ENCODE measurements at places on chromosomes 5 and 9.

DNA sequence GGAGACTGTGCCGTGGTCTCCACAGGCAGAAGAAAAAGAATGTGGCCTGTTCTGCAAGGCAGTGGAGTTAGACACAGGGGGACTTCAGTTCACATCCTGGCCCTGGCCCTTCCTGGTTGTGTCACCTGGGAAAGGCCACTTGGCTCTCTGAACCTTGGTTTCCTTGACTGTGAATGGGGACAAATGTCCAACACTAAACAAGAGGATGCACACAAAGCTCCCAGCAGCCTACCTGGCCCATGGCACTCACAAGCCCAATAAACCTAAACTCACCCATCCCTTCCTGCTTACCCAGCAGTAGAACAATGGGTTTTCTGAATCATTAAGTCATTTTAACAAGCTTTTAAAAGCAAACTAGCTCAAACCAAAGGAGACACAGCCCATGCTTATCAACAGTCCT is 103.9 kb downstream of the FRMD3 start:
- DNase-seq = peak; percentile 47

GRCh38 chr5:174773371-174773770 is 49.0 kb downstream of the MSX2 start:
- no peak for DNase-seq

DNA sequence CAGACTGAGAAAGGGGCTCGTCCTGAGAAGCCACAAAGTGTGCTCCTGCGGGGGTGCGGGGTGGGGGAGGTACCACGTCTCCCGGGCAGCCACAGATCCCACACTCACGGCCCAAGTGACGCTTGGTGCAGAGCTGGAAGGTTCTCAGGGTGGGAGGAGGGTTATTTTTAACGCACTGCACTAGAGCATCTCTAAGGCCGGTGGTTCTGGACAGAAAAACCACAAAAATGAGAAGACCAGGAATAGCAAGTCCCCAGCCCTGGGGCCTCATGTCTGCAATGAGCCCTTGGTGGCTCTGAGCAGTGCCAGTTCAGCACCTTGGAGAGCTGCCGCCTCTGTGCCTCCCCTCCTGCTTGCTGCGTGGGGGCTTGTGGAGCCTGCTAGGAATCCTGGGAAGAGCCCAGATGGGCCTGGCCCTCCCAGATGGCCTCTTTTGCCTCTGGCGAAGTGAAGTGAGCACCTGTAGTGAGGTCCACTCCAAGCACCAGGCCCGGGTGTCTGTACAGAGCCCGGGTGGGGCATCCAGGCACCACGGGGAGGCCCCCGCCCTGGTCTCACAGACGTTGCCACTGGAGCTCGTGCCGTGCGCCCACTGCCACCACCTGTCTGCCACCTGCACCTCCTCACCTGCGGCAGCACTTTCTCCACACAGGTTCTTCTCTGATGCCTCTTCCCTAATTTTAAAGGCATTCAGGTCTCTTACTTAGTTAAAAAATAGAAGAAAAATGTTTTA is 48.9 kb upstream of the CACNA1B start:
- no peak for DNase-seq

GRCh38 chr5:126178521-126178920 is 244.7 kb upstream of the GRAMD2B start:
- no peak for DNase-seq

DNA sequence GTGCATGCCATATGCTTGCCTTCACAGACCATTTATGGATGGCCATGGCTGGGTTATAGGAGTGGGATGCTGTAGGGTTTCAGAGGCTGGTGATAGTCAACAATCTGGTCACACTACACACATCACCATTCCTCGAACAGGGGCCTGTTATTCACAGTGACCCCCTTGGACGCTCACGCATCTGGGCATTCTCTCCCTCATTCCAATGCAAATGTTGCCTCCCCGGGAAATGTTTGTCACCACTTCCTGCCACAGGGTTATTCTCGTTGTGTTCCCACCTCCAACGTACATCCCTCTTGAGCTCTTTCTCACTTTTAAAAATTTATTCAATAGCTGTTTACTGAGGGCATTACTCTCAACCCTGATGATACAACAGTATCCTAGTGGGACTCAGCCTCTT is 135.4 kb downstream of the SCAMP1 start:
- no peak for DNase-seq

DNA sequence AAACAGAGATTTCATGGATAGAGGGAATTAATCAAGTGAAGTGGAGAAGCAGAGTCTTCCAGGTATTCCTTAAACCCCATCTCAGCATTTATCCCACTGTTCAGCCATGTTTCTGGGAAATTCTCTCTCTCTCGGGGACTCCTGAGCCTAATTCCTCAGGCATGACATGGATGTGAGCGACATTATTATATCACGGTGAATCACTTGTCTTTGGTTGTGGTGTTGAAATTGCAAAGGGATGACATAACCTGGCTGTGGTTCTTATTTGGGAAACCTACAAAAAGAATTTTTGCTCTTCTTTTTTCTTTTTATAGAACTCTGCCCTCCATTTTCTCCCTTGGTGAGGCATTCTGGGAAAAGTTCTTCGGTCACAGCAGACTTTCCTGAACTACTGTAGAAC is 457.9 kb upstream of the PTGER4 start:
- DNase-seq = no peak

- DNase-seq = no peak
Measured at GRCh38 chr9:81045658-81046057, 643.7 kb downstream of the TLE1 start.

GRCh38 chr9:125486576-125486975 is 220.4 kb downstream of the MAPKAP1 start:
- DNase-seq = no peak

DNA sequence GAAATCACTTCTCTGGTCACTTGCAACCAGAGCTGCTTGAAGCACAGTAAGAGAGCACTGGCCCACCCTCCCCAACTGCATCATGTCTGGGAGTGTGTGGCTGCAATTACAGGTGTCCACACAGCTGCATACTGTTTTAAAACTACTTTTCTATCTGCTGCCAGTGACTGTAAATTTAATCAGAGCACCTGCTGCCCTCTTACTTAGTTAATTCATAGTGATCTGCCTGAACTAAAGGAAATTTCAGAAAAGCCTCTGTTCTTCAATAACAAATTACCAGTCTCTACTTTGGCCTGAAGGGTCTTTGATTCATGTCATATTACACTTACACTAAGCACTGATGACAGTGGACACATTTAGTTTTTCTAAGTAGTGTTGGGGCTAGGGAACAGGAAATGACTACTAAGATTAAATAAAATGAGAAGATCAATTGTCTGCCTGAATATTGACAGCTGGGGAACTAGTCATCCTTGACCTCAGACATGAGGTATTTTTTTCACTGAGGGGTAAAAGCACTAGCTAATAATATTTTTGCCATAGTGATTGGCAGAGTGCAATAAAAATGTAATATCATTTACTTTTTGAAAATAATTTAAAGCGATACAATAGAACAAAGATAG is 788.9 kb upstream of the GRAMD2B start:
- DNase-seq = no peak

- no peak for DNase-seq
Measured at GRCh38 chr5:74321326-74321725, 319.2 kb downstream of the ENC1 start.

DNA sequence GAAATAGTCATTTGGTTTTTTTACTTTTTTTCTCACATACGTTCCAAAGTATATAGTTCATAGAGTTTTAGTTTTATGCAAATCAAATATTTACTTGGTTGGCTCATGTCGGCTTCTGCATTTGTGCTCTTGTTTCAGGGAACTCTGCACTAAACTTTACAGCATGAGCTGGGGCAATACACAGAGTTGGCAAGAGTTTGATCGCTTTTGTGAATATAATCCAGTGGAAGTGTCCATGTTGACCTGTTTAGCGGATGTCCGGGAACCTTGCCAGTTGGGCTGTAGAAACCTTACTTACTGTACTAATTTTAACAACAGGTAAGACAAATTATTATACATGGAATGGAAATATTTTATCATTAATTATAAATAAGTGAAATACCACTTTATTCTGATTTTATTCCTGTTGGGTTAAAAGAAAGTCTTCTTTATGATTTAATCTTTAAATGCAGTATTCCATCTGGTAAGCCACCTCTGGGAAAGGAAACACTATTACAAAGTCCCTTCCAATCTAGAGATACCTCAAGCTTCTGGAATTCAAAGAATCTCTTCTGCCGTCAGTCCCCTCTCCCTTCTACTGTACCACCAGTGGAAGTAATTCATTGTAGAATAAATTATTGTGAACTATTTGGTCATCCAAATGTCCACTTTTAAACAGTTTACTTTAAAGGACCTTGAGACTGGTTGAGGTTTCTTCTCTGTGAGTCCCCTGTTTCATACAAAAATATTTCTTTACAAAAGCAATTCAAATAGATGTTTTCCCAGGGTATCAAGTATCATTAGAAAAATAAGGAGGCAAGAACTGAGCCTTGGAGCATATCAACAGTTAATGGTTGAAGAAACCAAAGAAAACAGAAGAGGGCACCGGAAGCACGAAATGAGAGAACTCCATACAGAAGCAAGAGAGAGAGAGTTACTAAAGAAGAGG is 45.2 kb upstream of the GLIPR2 start:
- DNase-seq = no peak

- no peak for DNase-seq
Measured at GRCh38 chr9:111099199-111100008, 61.1 kb upstream of the LPAR1 start.

GRCh38 chr9:33791117-33791516 is 4.2 kb upstream of the PRSS3 start:
- peak; percentile 74 for DNase-seq

DNA sequence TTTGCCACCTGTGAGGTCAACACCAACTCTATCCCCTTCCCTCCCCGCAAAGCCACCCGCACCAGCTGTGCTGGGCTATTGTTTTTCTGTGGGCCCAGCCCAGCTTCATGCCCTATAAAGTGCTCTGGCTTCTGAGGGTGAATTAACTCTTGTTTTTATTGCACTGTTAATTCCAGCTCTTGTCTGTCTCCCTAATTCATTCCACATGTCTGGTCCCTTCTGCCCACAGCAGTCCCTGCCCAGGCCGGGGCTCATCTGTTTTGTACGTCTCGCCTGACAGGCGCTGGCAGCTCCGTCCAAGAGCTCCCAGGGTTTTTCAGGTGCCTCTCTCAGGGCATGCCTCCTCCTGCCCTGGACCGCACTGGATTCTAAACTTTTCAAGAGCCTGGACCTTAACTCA is 118.9 kb downstream of the PDZD2 start:
- DNase-seq = no peak

GRCh38 chr5:119309326-119309725 is 46.5 kb upstream of the TNFAIP8 start:
- DNase-seq = no peak

GRCh38 chr5:180026734-180027458 is 44.7 kb downstream of the RNF130 start:
- no peak for DNase-seq

GRCh38 chr9:27183701-27184100 is 74.7 kb downstream of the TEK start:
- no peak for DNase-seq

DNA sequence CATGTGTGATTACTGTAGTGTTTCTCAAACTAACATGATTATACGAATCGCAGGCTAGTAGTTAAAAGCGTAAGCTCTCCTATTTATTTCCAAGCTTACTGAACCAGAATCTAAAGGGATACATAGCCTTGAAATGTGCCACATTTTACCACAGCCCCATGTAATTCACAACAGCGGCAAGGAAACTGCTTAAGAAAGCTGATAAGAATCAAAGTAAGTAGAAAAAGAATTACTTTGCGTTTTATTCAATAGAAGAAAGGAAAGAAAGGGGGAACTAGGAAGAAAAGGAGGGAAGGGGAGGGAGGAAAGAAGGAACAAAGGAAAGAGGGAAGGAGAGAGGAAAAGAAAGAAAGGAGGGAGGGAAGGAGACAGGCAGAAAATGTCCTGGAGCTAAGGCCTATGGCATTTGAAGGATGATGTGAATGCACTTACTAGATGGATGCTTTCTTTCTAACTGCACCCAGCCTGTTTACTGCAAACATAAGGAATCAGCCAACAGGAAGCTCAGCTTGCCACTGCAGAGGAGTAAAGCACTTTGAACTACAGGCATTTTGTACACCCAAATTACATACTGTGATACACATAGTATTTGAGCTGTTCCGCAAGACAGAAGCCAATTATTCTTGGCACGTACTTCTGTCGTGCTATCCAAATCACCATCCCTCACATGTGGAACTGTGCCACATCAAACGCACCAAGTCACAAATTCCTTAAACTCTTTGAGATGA is 521.7 kb downstream of the RAB3C start:
- no peak for DNase-seq

- no peak for DNase-seq
Measured at GRCh38 chr5:82624062-82624461, 345.9 kb upstream of the RPS23 start.

- DNase-seq = no peak
Measured at GRCh38 chr5:114312658-114313057, 49.2 kb upstream of the KCNN2 start.

- no peak for DNase-seq
Measured at GRCh38 chr5:104018299-104018698, 455.7 kb upstream of the NUDT12 start.

- DNase-seq = no peak
Measured at GRCh38 chr9:3018071-3018470, 174.2 kb upstream of the PUM3 start.

DNA sequence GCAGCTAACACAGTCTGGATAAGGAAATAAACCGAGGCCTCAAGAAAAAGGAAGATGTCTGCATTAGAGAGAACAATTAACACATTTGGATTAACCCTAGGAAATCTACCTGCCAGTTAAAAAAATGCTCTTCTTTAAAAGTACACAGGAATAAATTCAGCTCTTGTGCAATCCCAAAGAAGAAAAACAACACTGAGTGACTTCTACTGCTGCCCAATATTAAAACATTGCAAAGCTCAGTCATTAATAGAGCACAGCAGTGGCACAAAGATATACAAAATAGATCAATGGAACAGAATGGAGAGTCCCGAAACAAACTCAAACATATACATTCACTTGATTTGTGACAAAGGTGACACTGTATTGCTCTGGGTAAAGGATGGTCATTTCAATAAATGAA is 119.7 kb downstream of the GNAQ start:
- no peak for DNase-seq

DNA sequence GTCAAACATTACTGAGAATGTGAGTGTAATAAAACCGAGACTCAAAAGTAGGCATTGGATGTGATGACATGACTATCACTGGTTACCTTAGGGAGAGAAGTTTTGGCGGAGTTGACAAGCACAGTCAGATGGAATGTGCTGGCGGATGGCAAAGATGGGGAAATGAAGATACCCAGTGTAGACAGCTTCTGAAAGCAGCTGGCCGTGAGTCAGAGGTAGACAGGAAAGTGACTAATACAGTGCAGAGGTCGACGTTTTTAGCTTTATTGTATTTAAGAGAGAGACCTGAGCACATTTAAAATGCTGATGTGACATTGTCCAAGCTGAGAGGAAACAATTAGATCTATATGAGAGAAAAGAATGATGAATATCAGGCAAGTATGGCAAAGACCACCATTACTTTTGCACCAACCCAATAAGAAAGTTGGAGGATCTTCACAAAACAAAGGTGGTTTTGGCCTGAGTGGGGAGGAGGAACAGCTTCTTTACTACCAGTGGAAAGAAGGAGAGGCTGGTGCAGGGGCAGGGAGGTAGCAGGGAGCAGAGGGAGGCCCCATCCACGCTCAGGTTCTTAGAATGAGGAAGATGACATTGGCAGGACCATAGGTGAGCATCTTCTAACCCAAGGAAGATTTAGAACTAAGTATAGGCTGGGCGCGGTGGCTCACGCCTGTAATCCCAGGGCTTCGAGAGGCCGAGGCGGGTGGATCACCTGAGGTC is 36.7 kb upstream of the KCNIP1 start:
- no peak for DNase-seq

GRCh38 chr5:143685246-143685815 is 126.6 kb upstream of the HMHB1 start:
- DNase-seq = no peak
